ENCODE measurements at places on chromosomes 2 and 18. TPM values are rescaled to one million over a fixed set of nuclear protein-coding genes. Genes with fewer than 3 reads are reported as not detected.

ALPI gene
- total RNA-seq = not detected

HOXD13 gene
- 2.4 TPM for total RNA-seq

CNGA3 gene
- 0.05 TPM for total RNA-seq

FAP gene
- total RNA-seq = 272 TPM

IL18R1 gene
- total RNA-seq = 0.30 TPM

ANKRD30BL gene
- not detected for total RNA-seq

FAM237A gene
- total RNA-seq = not detected

CRACDL gene
- total RNA-seq = not detected

Data from smooth muscle cell of the umbilical artery (primary cell).